Frontal cortex (tissue), 4 donors: ENCODE measurements at places on chromosomes 6 and 20. TPM values are rescaled to one million over a fixed set of nuclear protein-coding genes. Genes with fewer than 3 reads are reported as not detected.

Gene PAX1
- total RNA-seq, result not detected

Gene AURKA
- total RNA-seq, result 6.5 TPM

Gene EMILIN3
- 1.6 TPM for total RNA-seq

Gene KCNG1
- total RNA-seq, result 22.4 TPM

Gene ESR1
- total RNA-seq, result under 0.01 TPM

Gene SDHAF4
- total RNA-seq, result 33.4 TPM

Gene MAS1
- 0.82 TPM for total RNA-seq

Gene UST
- 39.5 TPM for total RNA-seq

Gene VSX1
- not detected for total RNA-seq

Gene C20orf202
- 0.41 TPM for total RNA-seq

Gene CCR6
- total RNA-seq, result not detected

Gene BPIFB4
- total RNA-seq, result not detected

Gene NOX3
- not detected for total RNA-seq
